ENCODE measurements at places on chromosomes 7 and 10. TPM values are rescaled to one million over a fixed set of nuclear protein-coding genes. Genes with fewer than 3 reads are reported as not detected.

DNA sequence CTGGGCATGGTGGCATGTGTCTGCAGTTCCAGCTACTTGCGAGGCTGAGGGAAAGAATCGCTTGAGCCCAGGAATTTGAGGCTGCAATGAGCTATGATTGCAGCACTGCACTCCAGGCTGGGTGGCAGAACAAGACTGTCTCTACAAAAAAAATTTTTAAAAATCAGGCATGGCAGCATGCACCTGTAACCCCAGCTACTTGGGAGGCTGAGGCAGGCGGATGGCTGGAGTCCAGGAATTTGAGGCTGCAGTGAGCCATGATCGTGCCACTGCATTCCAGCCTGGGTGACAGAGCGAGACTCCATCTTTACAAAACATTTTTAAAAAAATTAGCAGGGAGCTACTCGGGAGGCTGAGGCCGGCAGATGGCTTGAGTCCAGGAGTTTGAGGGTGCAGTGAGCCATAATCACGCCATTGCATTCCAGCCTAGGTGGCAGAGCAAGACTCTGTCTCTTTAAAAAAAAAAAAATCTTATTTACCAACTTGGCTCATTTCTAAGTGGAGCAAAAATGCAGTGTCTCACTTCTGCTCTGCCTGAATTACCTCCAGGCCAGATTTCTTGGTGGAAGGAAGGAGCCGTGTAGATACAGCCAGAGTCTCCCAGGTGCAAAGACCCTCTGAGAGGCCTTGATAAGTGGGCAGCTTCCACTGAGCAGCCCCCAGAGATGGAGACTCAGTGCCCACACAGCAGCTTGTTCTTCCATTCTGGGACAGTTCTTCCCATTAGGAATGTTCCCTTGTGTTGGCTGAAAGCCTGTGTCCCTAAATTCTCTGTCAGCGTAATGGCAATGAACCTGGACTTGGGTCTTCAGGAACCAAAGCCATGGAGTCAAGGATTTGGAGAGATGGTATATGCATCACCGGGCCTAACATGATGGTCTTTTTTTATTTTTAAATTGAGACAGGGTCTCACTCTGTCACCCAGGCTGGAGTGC, 30.0 kb downstream of the GTF2IRD1 start:
- no peak for DNase-seq
- no peak overlapping the region for H3K4me3 ChIP-seq
- H3K4me1 ChIP-seq = no peaks in the 10 kb centered on the region
- H3K27ac ChIP-seq = no peak overlapping the region
- H3K36me3 ChIP-seq = no peaks in the 10 kb centered on the region
- no peaks in the 10 kb centered on the region for H3K27me3 ChIP-seq

Gene ABCA13
- total RNA-seq = not detected

DNA sequence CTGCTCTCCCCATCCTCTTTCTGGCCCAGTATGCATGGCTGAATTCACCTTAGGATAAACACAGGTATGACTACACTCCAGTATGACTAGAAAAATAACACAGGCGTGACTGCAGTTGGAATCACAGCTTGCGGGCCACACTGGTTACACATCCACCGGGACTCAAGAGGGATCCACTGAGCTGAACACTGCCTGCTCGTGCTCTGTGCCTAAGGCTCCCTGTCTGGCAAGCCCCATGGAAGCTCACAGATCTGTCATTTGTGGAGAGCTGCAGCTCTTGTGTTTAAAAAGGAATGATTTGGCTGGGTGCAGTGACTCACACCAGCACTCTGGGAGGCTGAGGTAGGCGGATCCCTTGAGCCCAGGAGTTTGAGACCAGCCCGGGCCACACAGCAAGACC, 26.8 kb downstream of the VOPP1 start:
- H3K4me3 ChIP-seq = no peak overlapping the region
- H3K36me3 ChIP-seq = peaks cover 49% of the 10 kb centered on the region
- H3K4me1 ChIP-seq = peaks cover 90% of the 10 kb centered on the region
- DNase-seq = no peak
- H3K27ac ChIP-seq = no peak overlapping the region

DNA sequence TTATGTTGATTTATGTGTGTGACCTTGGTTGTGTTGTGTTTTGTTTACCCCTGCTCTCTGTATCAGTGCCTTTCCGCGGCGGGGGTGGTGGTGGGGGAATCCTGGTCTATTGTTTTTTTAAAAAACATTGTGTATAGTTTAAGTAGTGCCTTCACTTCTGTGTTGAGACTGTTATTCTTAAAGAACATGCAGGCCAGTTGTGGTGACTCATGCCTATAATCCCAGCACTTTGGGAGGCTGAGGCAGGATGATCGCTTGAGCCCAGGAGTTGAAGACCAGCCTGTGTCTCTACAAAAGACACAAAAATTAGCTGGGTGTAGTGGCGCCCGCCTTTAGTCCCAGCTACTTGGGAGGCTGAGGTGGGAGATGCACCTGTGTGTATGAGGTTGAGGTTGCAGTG, 429.0 kb upstream of the LRGUK start:
- H3K36me3 ChIP-seq = no peaks in the 10 kb centered on the region
- H3K4me1 ChIP-seq = no peaks in the 10 kb centered on the region
- no peak overlapping the region for H3K4me3 ChIP-seq
- no peak overlapping the region for H3K27ac ChIP-seq
- no peak for DNase-seq
- peaks cover 2% of the 10 kb centered on the region for H3K27me3 ChIP-seq

- peak overlapping the region; percentile 54 for H3K4me3 ChIP-seq
- H3K4me1 ChIP-seq = peaks cover 96% of the 10 kb centered on the region
Measured at GRCh38 chr10:80466724-80467326, 12.7 kb downstream of the TSPAN14 start.

Gene VAX1
- total RNA-seq = not detected

- no peak overlapping the region for H3K4me3 ChIP-seq
- no peak for DNase-seq
- H3K36me3 ChIP-seq = peaks cover 3% of the 10 kb centered on the region
- no peaks in the 10 kb centered on the region for H3K27me3 ChIP-seq
- H3K4me1 ChIP-seq = peaks cover 15% of the 10 kb centered on the region
Measured at GRCh38 chr7:39971924-39972323, 21.9 kb downstream of the CDK13 start.

DNA sequence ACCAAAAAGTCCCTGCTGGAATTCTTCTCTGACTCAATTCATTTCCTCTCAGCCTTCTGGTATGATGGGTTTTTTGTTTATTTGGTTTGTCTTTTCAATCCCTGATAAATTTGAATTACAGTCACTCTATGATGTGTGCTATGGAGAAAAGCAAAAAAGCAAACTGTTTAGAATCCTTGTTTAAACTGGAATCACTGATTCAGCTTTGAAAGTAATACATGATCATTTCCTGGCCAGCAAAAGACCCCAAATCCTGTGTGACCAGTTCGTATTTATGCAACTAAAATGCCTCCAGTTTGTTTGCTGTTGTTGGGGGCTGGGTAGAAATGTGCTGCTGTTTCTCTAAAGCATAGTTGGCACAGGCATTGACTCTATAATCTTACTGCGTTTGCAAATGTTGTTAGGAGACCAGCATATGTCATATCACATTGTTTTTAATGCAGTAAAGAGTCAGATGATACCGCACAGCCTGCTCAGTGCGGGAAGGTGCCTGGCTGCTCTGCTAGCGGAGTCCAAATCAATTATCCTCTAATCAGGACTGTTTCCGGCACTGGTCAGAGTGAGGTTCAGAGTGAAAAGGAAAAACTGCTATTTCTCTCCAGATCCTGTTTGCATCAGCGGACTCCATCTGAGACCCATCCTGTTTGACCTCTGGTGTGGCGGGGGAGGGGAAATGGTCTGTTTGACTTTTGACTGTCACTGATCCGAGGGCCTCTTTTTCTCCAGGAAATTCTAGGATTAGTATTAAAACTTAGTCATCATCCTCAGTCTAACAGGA, 40.6 kb upstream of the ADD3 start:
- no peak for DNase-seq
- no peaks in the 10 kb centered on the region for H3K4me1 ChIP-seq
- peaks cover 16% of the 10 kb centered on the region for H3K27me3 ChIP-seq
- no peak overlapping the region for H3K4me3 ChIP-seq
- H3K36me3 ChIP-seq = no peaks in the 10 kb centered on the region

Gene PUS7
- total RNA-seq = 50.7 TPM

- H3K27me3 ChIP-seq = no peaks in the 10 kb centered on the region
- no peak overlapping the region for H3K27ac ChIP-seq
- peaks cover 33% of the 10 kb centered on the region for H3K4me1 ChIP-seq
- H3K4me3 ChIP-seq = no peak overlapping the region
- no peaks in the 10 kb centered on the region for H3K36me3 ChIP-seq
Measured at GRCh38 chr10:114915294-114915693, 22.7 kb upstream of the TRUB1 start.

- no peaks in the 10 kb centered on the region for H3K36me3 ChIP-seq
- no peak for DNase-seq
- no peak overlapping the region for H3K4me3 ChIP-seq
- H3K27ac ChIP-seq = no peak overlapping the region
Measured at GRCh38 chr7:83908526-83908925, 259.6 kb upstream of the SEMA3E start.

GRCh38 chr7:150962553-150963399, 15.3 kb downstream of the KCNH2 start:
- no peaks in the 10 kb centered on the region for H3K4me1 ChIP-seq
- peaks cover 28% of the 10 kb centered on the region for H3K27me3 ChIP-seq
- no peak overlapping the region for H3K27ac ChIP-seq
- no peaks in the 10 kb centered on the region for H3K36me3 ChIP-seq
- H3K4me3 ChIP-seq = no peak overlapping the region

Gene SEMA3D
- 0.60 TPM for total RNA-seq

Gene CCDC172
- not detected for total RNA-seq

Gene SOSTDC1
- not detected for total RNA-seq

- H3K27ac ChIP-seq = no peak overlapping the region
- no peaks in the 10 kb centered on the region for H3K36me3 ChIP-seq
- peaks cover 6% of the 10 kb centered on the region for H3K4me1 ChIP-seq
- H3K27me3 ChIP-seq = no peaks in the 10 kb centered on the region
- no peak for DNase-seq
Measured at GRCh38 chr7:110772615-110773014, 318.3 kb upstream of the LRRN3 start.

GRCh38 chr10:61376908-61377368, 76.2 kb downstream of the TMEM26 start:
- no peak for DNase-seq
- no peaks in the 10 kb centered on the region for H3K36me3 ChIP-seq
- H3K27ac ChIP-seq = no peak overlapping the region
- no peak overlapping the region for H3K4me3 ChIP-seq

DNA sequence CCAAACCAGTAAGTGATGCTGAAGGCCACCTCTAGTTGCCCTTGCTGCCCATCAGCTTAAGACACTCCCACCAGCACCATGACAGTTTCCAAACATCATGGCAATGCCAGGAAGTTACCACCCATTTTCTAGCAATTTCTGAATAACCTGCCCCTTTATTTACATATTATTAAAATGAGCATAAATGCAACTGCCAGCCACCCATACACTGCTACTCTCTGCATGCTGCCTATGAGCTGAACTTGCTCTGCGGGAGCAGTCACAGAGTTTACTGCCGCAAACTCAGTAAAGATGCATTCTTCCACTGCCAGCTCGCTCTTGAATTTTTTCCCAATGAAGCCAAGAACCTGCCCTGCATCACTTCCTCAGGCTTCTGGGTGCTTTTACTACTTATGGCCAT, 212.6 kb downstream of the SH2D4B start:
- no peak for DNase-seq
- H3K36me3 ChIP-seq = no peaks in the 10 kb centered on the region
- no peak overlapping the region for H3K4me3 ChIP-seq
- peaks cover 2% of the 10 kb centered on the region for H3K27me3 ChIP-seq
- H3K4me1 ChIP-seq = no peaks in the 10 kb centered on the region

Gene NKX2-3
- not detected for total RNA-seq

Gene RET
- 0.31 TPM for total RNA-seq

- H3K27ac ChIP-seq = peak overlapping the region; percentile 7
- peak; percentile 46 for DNase-seq
- peaks cover 3% of the 10 kb centered on the region for H3K36me3 ChIP-seq
- peak overlapping the region; percentile 57 for H3K4me3 ChIP-seq
- peaks cover 18% of the 10 kb centered on the region for H3K4me1 ChIP-seq
- peaks cover 88% of the 10 kb centered on the region for H3K27me3 ChIP-seq
Measured at GRCh38 chr7:27150568-27151340, 1.6 kb downstream of the HOXA3 start.

- H3K27me3 ChIP-seq = peaks cover 2% of the 10 kb centered on the region
- H3K4me3 ChIP-seq = no peak overlapping the region
- DNase-seq = no peak
- H3K36me3 ChIP-seq = no peaks in the 10 kb centered on the region
- H3K4me1 ChIP-seq = no peaks in the 10 kb centered on the region
Measured at GRCh38 chr10:17872191-17873091, 63.3 kb downstream of the MRC1 start.

DNA sequence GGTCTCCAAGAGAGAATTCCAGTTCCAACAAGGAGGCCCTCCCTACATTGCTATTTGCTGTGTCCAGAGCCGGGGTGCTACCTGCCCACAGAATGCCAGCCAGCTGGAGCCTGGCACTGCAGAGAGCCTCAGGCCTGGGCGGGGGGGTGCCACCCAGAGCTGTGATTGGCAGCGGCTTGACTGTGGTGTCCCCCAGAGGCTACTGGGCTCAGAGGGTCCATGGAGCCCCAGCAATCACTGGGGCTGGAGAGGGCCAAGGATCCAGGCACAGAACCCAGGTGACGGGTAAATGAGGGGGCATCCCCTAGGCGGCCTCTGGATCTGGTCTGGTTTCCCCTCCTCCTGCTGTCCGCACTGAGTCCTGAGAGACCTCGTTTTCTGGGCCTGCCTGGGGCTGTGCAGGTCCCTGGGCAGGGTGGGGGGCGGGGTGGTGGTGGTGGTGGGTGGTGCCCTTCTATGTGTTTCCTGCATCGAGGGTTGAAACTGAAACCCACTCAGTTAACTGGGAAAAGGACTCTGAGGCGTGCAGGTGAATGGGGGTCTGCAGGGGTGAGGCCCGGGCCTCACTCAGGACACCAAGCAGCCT, 12.6 kb downstream of the DPYSL4 start:
- no peaks in the 10 kb centered on the region for H3K27me3 ChIP-seq
- DNase-seq = no peak
- H3K27ac ChIP-seq = no peak overlapping the region
- H3K4me1 ChIP-seq = no peaks in the 10 kb centered on the region
- H3K4me3 ChIP-seq = no peak overlapping the region

- DNase-seq = no peak
- H3K4me1 ChIP-seq = no peaks in the 10 kb centered on the region
- H3K27ac ChIP-seq = no peak overlapping the region
- H3K36me3 ChIP-seq = no peaks in the 10 kb centered on the region
- no peak overlapping the region for H3K4me3 ChIP-seq
Measured at GRCh38 chr7:114710499-114710898, 211.4 kb upstream of the MDFIC start.

Gene SPAM1
- total RNA-seq = not detected

Gene FAM25A
- not detected for total RNA-seq

Gene SPDYE3
- not detected for total RNA-seq

- no peak for DNase-seq
- H3K4me1 ChIP-seq = no peaks in the 10 kb centered on the region
- H3K4me3 ChIP-seq = no peak overlapping the region
- no peak overlapping the region for H3K27ac ChIP-seq
- H3K27me3 ChIP-seq = no peaks in the 10 kb centered on the region
- H3K36me3 ChIP-seq = no peaks in the 10 kb centered on the region
Measured at GRCh38 chr7:84250452-84250851, 55.9 kb upstream of the SEMA3A start.

- H3K36me3 ChIP-seq = peaks cover 14% of the 10 kb centered on the region
- no peak overlapping the region for H3K27ac ChIP-seq
- peaks cover 26% of the 10 kb centered on the region for H3K27me3 ChIP-seq
Measured at GRCh38 chr10:79360499-79361342, 13.5 kb downstream of the PPIF start.

Gene RPEL1
- total RNA-seq = not detected

GRCh38 chr7:135100856-135101255, 47.0 kb upstream of the TMEM140 start:
- H3K4me1 ChIP-seq = no peaks in the 10 kb centered on the region
- no peak overlapping the region for H3K27ac ChIP-seq
- H3K27me3 ChIP-seq = peaks cover 3% of the 10 kb centered on the region
- DNase-seq = no peak
- H3K36me3 ChIP-seq = no peaks in the 10 kb centered on the region
